ENCODE measurements at places on chromosomes 12 and 14.

DNA sequence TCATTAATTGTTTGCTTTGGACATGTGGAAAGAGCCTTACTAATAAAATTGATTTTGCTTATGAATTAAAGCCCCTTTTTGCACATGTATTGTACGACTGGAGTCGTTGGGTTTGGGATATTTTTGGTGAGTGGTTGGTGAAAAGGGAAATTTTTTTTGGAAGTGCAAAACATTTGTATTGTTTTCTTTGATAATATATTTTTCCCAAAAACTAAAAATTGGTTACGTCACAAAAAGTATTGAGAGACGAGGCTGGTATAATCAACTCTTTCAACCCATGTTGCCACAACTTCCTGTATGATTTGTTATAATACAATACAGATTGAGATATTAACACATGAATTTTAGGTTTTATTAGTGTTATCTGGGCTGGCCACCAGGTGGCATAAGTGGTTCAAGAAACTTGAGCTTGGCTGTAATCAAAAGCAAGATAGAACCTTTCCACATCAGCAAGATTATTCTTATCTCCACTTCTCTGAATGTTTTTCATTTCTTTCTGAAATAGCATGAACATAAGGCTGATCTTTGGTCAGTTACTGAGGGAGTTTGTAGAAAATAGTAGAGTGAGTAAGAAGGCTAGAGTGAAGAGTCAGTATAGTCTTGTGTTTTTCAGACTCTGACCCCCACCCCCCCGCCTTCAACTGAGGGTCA is 8.7 kb downstream of the NGDN start:
- DNase-seq: peak; percentile 54

GRCh38 chr12:127381043-127381668 is 885.8 kb upstream of the TMEM132C start:
- DNase-seq: peak; percentile 17

- no peak for DNase-seq
Observed at GRCh38 chr12:119802472-119802871, 74.6 kb downstream of the CIT start.

DNA sequence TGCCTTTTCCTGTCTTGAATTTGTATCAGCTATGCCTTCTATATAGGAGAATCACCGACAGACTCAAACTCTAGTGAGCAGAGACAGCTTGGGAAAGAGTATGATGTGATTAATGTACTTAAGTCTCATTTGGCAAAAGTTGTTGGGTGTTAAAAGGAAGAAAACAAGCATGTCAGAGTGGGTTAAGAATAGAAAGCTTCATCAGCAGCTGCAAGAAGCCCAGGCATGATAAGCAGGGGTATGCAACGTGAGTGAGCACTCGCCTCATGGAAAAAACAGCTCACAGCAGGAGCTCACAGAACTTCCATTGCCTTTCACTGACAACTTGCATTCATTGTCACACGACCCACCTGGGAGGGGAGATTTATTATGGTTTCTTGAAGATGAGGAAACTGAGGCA is 35.9 kb upstream of the WNK1 start:
- DNase-seq: peak; percentile 57

DNA sequence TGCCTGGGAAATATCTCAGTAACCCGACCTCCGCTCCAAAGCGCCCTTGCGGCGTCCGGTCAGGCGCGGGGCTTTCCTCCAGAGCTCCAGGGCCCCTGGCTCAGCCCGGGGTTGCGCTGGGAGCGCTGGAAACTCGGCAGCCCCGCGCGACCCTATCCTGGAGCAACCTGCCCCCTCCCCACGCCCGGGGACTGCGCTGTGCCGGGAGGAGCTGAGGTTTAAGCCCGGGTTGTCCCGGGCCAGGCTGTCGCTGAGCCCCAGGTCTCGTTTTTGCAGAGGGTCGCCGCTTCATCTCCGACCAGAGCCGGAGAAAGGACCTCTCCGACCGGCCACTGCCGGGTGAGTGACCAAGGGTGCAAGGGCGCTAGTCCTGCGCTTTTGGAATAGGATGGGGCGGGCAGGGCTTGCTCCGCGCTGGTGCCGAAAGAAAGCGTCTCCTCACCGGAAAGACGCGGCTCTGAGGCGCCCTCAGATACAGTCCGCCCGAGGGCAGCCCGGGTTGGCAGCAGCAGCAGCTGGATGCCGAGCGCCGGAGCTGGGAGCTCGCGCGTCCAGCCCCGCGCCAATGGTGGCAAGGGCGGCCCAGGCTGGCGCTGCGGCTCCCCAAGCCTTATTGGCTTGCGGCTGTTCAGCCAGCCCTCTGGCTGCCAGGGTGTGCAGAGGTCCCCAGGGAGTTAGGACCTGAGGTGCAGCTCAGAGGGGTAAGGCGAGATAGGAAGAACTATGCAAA is 1.5 kb downstream of the SPX start:
- peak; percentile 59 for DNase-seq

DNA sequence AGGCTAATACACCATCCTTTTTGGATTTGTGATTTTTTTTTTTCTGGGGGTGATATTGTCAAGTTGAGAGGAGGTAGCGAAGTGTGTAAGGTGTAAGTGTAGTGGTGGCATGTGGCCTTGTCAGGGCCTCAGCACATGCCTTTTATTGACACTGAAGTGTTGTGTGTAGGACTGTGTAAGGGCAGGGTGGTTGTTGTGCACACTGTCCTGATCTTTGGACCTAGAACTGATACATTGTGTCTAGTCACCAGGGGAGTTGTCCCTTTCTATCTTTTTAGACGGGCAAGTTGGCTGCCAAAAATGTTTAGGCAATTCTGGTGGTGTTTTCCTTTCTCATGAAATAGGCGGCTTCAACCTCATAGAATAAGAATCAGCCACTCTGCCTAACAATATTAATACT is 244.0 kb downstream of the NRXN3 start:
- DNase-seq: no peak

DNA sequence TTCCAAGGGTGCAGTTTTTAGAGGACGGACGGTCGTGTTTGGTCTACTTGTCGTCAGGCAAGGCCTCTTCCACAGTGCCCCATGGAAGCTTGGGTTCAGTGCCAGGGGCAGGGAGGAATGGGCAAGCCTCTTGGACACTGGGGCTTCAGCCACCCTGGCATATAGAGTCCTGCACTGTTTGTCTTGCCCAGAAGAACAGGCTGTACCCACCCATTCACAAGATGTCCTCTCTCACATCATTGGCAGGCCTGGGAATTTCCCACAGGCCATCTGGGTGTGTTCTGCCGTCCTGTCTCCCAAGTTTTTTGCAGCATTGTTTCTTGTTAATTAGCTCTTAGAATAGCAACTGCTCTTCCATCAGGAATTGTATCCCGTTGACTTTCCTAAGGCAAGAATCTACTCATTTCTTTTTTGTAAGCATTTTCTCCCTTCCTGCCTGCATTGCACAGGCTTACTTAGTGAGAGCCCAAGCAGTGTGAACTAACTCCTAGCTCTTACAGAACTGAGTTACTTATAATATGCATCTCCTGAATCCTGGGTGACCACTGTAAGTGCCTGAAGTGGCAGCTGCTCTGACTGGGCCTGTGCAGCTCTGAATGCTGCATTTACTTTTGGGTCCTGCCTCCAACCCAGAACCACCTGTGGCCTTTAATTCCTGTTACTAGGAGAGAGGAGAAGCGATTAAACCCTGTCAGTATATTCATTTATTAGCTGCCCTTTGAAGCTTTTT is 149.4 kb upstream of the HIF1A start:
- no peak for DNase-seq

DNA sequence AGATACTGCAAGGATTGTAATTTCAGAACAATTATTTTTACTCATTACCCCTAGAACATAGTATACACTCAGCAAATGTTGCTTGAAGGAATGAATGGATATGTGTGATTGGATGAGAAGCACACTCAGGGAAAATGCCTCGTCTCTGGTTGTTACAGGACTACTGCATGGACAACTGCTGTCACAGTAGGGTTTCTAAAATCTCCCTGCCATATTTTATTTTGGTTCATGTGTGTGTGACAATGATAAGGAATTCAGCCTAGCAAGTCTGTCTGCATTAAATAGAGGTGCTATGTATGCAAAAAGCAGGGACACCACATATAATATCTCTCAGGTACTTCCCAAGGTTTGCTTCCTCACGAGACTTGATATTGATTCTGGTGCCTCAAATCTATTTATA is 1.4 kb downstream of the PTPRR start:
- no peak for DNase-seq

DNA sequence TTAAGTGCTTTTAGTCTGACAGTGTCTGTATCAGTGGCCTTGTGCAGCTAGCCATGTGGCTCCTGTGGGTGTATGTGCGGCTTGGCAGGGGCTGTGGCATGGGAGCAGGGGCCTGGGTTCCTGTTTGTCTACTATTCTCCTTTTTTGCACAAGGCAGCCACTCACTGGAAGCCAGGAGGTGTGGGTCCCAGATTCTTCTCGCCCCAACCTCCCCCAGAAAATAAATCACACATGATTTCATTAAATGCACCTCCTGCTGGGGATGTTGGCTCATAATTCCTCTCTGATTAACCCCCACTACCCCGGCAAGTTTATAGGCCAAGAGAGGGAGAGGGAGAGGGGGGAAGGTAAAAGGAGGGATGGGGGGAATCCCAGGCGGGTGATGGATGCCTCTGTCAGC is 17.6 kb downstream of the CALCOCO1 start:
- no peak for DNase-seq

- DNase-seq: no peak
Observed at GRCh38 chr14:22221508-22221907, 367.5 kb downstream of the DAD1 start.

- no peak for DNase-seq
Observed at GRCh38 chr14:75343911-75344310, 65.3 kb downstream of the FOS start.

DNA sequence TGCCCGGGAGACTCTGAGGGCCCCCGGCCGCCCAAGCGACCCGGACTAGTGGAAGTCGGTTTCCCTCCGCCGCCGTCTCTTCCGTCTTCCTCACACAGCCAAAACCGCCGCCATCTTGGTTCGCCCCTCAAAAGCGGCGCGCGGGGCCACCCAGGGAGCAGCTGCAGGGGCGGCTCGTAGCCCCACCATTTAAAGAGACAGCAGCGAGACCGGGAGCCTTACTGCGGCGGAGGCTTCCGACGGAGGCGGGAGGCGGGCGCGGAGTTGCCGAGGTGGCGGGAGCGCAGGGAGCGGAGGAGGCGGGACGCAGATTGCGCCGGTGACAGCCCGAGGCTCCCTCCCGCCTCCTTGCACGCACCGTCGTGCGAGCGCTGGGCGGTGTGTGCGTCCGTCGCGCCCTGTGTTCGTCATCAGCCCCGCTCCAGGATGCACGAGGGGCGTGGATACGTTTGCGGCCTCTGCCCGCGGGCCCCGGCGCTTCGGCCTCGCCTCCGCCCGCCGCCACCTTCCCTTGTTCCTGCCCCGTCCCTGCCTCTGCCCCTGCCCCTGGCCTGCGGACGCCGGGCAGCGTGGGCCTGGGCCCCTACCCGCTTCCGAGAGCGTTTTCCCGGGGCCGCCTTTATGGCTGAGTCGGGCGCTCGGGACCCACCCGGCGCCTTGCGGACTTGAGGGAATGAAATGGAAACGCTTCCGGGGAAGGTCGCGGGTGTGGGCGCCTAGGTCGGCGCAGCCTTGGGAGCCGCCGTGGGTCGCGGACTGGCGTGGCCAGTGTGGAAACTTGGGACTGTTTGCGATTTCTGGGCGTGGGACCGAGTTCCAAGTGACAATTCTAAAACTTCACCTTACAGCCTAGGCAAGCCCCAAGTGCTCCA is at the start of gene PPP4R3A:
Gene PPP4R3A (minus strand): TSS at position 140 of the 872 bp plus-strand sequence. CDS start 663 bp downstream, outside the sequence.
- peak; percentile 85 for DNase-seq

GRCh38 chr14:23217032-23218020 is 20.4 kb upstream of the RNF212B start:
- DNase-seq: no peak

- no peak for DNase-seq
Observed at GRCh38 chr12:112711507-112711906, 80.0 kb upstream of the RPH3A start.

GRCh38 chr12:100398307-100398706 is 41.4 kb downstream of the SLC17A8 start:
- DNase-seq: no peak

DNA sequence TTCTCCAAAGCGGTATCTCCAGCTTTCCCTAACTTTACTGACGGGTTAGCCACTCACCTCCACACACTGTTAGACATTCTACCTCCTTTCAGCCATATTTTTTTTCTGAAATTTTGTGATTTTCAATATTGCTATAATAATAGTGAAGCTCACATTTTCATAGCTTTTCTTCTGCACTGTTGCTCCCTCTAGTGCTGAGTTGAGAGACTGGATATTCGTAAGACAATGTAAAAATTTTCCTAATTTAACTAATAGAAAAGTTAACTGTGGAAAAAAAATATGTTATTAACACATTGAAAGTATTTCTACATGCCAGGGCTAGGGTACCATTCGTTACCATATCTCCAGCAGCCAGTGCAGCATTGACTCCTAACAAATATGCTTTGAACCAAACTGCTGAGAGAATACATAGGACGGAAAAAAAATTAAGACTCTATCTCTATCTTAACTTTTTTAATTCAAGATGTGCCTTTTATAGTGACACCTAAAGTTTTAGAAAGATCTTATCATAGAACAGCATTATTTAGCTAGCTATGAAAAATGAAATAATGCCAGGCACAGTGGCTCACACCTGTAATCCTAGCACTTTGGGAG is 48.7 kb upstream of the ABCC9 start:
- no peak for DNase-seq

DNA sequence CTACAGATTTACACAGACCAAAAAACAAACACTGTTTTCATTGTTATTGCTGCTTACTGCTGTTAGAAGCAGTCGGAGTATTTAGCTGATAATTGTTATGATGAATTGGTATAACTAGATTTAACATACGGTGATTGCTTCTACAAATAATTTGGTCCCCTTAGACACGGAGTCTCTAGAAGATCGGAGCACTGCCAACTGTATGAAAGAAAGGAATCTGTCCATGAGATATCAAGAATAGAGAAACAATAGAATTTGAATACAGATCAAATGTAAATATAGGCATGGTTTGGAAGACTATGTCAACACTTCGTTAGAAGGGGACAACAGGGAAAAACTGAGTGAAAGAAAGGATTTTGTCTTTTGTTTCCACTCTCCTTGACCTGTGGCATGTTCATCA is 110.9 kb downstream of the PPP2R5E start:
- no peak for DNase-seq

- DNase-seq: no peak
Observed at GRCh38 chr14:33315217-33315616, 376.5 kb downstream of the NPAS3 start.

GRCh38 chr14:52427460-52427859 is 113.3 kb downstream of the PTGER2 start:
- no peak for DNase-seq

DNA sequence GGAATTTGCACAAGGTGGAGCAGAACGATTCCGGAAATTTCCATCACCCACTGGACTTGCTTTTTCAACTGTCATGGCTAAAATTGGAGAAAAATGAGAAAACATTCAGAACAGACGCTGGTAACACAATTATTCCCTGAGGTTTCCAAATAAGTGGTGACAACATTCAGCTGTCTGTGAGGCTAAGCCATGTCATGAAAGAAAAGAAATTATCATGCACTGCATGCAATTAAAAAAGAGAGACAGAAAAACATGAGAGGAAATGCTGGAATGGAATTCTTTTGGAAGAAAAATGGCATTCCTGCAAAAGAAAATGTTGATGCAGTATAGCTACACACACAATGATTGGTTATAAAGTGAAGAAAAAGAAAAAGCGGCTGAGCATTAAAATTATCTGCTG is 87.3 kb downstream of the C2CD5 start:
- no peak for DNase-seq

Data from stimulated activated CD4-positive, alpha-beta T cell treated with anti-CD3 and anti-CD28 coated beads, TNF-alpha, amount 100 ng/mL, for 24 hours (primary cell).